Effector CD4-positive, alpha-beta T cell (primary cell): ENCODE measurements at places on chromosomes 5 and 9.
A peak's percentile ranks its signal among the peaks of the same experiment; 100 is the strongest.

DNA sequence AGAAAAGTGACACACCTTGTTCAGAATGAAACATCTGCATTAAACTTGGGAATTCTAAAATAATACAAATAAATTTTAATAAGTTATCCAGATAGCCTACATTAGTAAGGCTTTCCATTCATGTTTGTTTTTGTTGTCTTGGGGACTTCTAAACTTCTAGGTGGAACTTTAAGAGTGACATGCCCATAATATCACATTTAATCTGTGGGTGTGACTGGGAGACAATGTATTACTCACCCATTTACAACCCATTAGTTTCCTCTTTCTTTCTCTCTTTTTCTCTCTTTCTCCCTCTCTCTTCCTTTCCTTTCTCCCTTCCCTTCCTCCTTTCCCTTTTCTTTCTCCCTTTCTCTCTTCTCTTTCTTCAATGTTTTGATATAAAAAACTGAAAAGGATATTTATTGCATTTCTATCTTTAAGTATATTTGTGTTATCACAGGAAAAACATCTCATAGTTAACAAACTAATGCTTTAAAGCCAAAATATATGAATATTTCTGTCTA, 12.5 kb upstream of the PTGER4 start:
- DNase-seq, result no peak

- no peak for DNase-seq
These were observed 6.7 kb upstream of the ANKRD18B start for GRCh38 chr9:33517373-33517772.

GRCh38 chr9:15606643-15607472, 54.0 kb downstream of the CCDC171 start:
- DNase-seq, result peak; percentile 10

DNA sequence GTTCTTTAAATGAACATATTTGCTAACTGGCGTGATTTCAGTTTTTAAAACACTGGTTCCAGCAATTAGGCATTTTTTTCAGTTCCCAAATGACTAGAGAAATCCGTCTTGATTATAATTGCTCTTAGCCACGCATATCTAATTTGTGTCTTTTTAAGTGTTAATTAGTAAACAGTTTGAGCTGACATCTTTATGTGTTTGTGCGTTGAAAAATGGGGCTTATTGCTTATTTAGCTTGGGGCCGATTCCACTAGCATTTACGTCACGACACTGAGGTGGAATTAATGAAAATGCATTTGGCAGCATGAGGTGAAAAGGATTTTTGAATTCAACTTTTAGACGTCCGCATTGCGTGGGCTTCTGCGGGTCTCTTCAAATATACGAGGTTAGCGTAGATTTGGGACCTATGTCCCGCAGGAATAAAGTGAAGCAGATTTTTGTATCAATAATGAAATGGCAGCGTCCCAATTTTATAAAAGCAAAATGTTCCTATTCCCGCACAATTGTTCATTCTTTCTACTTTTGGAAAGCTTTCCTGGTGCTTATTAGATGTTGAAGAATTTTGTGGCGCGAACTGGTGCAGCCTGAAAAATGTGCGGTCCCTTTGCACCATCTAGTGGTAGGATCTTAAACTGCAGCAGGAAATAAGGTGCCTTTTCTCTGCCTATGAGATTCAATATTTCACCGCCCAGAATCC, 122.7 kb upstream of the LMX1B start:
- peak; percentile 56 for DNase-seq

- DNase-seq, result no peak
These were observed 138.6 kb upstream of the PLCXD3 start for GRCh38 chr5:41648996-41649395.

DNA sequence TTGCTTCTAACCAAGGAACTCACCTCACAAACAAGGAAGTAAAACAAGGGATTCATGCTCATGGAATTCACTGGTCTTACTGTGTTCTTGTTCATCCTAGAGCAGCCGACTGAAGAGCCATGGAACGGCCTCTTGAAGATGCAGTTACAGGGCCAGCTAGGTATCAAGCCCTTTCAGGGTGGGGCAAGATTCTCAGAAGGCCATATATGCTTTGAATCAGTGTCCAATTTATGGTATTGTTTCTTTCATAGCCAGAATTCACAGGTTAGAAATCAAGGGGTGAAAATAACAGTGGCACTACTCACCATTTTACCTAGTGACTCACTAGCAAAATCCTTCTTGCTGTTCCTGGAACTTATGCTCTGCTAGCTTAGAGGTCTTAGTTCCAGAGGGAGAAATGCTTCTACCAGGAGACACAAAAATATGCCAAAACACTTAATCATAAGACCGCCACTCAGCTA, 159.5 kb upstream of the CDH10 start:
- DNase-seq, result no peak

- DNase-seq, result no peak
These were observed 20.9 kb upstream of the HAPLN1 start for GRCh38 chr5:83741571-83741970.

DNA sequence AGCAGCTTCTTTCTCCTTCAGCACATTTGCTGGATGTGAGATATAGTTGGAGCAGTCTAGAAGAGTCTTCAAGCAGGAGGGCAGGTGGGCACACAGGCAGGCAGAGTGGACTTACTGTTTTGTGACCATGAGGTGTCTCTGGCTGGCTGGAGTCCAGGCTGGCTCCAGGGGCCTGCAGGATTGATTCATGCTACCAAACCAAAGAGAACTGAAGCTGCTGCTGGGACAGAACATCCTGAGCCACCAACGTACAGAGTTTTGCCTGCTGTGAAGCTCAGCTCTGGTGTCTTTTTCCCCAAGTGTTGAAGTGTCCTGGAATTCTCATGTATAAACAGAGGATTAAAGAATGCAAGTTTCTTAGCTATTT, 45.7 kb downstream of the CYSTM1 start:
- no peak for DNase-seq

GRCh38 chr5:76522103-76522935, 100.9 kb downstream of the F2RL2 start:
- no peak for DNase-seq

DNA sequence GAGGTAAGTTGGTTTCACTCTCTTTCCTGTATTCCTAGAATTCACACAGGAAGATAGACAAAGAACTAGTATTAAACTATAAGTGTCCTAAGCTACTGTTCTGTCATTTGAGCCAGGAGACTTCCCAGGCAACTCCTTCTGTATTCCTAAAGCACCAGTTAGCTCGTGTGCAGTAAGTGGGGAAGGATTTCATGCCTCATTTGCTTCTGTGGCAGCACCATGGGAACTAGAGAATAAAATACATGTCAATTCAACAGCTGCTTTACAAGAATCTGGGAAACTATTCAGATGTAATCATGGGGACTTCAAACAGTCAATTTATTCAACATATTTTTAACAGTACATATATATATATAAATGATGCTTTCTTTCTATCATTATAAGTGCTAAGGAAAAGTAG, 762.3 kb downstream of the PRELID2 start:
- DNase-seq, result no peak

DNA sequence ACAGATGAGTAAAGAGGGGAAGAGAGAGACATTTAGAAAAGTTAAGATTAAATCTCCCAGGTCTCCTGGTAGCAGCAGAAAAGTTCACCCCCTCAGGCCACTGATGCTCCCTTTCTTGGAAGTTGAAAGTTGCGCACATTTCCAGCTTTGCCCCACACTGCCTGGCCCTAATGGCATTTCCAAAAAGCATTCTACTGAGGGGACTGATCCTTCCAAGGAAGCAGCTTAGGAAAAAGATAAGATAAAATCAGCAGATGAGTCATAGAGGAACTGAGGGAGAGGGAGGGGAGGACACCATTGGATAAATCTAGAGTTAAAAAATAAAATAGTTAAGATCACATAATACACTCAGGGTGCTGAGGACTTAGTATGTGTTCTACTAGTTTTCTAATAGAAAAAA, 67.6 kb upstream of the SLC12A2 start:
- DNase-seq, result no peak

DNA sequence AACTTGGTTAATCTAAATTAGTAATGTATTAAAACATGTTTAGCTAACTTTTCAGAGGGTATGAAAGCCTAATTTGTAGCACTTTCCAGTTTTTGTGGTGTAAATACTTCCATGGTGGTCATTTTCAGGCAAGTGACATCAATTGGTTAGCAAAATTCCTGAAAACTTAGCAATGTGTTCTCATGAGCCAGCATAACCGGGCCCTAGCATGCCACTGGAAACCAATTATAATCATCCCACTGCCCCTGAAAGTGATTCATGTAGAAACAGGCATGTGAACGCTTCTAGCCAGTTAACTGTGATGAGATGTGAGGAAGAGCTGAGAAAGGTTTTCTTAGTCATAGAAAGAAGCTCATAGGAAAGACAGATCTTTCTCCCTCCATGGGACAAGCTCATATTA, 417.2 kb downstream of the TLR4 start:
- no peak for DNase-seq

- DNase-seq, result no peak
These were observed 194.5 kb upstream of the RIOK2 start for GRCh38 chr5:97377582-97377981.

GRCh38 chr9:85471791-85472190, 270.0 kb downstream of the AGTPBP1 start:
- DNase-seq, result no peak

DNA sequence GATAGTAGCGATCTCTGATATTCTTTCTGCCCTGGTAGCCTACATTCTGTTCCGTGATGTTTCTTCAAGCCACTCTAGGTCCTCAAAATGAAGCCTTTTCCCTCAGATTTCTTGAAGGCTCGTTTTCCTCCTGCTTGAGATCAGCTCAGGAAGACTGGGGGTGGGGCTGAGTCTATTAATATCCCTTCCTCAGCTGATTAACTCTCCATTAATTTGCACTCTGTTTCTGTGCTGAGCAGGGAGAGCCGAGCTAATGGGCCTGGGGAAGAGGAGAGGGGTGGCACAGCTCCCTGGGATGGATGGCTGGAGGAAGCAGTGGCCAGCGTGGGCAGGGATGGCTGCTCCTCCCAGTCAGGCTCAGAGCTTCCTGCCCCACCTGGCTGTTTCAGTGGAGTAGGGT, 93.3 kb downstream of the PPARGC1B start:
- DNase-seq, result no peak

DNA sequence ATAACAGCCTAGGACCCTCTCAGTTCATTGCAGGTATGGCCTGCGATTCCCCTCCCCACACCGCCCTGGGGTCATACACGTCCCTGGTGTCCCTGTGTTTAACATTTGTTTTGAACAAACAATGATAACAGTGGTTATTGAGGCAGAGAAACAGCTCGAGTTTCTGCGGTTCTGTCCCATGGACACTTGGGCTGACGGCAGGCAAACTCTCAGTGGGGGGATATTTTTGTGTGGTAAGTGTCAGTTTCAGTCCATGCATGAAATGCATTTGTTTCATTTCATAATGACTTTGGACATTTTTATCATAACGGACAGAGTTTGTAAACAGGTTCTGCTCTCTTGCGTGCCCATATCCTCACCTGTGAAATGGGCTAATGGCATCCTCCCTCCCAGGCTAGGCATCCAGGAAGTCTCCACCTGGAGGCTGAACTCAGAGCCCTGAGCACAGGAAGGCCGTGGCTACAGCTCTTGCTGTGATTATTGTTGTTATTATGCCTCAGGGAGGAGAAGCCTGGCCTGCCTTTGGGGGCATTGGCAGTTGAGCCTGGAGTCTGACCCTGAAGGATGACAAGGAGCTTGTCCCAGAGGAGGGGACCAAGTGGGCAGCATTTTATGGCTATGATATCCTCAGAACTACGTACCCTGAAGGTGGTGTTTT, 190.9 kb downstream of the GADD45G start:
- DNase-seq, result no peak

- DNase-seq, result no peak
These were observed 83.7 kb upstream of the ORM1 start for GRCh38 chr9:114238891-114239875.

DNA sequence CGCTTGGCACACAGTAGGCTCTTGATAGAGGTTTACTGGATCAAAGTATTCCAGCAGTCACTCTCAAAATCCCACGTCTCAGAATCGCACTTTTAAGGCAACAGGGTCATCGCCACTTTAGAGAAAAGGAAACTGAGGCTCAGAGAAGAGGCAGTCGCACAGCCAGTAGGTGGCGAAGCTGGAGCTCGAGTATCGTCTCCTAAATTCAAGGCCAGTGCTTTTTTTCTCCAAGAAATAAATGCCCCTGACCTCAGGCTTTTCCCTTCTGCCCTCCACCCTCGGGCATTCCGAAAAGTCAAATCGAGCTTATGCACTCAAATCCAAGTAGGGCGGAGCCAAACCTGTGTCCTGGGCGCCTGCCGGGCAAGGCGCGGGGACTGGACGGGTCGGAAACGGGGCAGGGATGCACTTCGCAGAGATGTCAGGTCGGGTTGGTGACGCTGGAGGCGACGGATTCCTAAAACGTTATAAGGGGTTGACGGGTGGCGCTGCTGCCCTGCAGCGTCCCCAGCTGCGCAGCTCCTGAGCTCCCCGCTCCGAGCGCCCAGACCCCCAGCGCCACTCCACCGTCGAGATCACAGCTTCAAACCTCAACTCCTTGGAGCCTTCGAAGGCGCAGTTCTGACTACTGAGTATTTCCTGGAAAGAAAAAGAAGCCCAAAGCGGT, 4.7 kb upstream of the FOXB2 start:
- DNase-seq, result no peak

DNA sequence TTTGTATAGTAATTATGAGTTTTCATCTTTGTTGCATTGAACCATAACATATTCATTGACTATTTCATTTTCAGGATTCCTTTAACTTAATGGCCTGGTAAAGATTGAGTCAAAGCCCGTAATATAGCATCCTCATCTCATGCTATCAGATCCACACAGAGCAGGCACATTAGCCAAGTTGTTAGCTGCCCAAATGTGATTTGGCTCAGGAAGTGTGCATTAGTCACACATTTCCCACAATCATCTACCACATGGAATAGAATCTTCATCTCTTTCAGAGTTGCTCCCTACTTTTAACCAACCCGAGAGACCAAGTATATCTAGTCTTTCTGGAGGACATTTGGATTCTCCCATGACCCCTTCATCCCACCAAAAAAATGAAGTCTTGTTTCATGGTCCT, 481.0 kb upstream of the PTGER4 start:
- no peak for DNase-seq
